ENCODE measurements at places on chromosomes 3 and 15. TPM values are rescaled to one million over a fixed set of nuclear protein-coding genes. Genes with fewer than 3 reads are reported as not detected.
A peak's percentile ranks its signal among the peaks of the same experiment; 100 is the strongest.

DNA sequence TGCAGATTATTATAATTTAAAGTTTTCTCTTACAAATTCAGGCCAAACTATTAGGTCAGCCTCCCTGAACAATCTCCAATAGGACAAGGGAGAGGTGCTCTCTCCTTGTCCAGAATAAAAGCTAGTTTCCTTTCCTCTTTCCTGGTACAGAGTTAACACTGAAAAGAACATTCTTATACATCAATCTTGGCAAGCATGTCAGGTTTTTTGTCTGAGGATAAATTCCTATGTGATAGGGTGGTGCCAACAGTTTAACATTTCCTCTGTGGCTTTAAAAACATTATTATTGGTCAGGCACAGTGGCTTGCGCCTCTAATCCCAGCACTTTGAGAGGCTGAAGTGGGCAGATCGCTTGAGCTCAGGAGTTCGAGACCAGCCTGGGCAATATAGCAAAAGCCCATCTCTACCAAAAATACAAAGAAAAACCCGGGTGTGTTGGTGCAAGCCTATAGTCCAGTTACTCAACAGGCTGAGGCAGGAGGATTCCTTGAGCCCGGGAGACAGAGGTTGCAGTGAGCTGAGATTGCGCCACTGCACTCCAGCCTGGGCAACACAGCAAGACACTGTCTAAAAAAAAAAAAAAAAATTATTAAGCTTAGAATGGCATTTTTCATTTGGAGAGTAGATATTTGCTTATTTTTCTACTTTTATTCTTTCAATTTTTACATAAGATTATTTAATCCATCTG lies 13.7 kb upstream of the ULK4 start:
- DNase-seq: no peak

DNA sequence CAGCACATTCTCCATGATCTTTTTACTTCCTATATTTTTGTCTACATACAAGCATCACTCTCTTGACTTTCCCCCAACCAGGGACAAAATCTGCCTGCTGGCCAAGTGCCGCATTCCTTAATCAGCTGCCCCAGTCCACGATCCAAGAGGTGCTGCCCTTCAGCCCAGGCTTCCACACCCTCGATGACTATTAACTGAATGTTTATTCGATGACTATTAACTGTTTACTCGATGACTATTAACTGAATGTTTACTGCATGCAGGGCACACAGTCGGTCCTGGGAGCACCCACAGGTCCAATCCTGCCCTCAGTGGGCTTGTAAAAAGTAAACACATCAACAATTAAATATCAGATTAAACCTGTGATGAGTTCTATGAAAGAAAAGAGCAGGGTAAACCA lies 256.9 kb downstream of the ARRDC4 start:
- DNase-seq: no peak

RYR3 gene
- total RNA-seq: 18.5 TPM

GRCh38 chr15:73944161-73945129 lies 18.2 kb downstream of the LOXL1 start:
- no peak for DNase-seq

GRCh38 chr15:83892498-83892897 lies 238.6 kb downstream of the ADAMTSL3 start:
- no peak for DNase-seq

DNA sequence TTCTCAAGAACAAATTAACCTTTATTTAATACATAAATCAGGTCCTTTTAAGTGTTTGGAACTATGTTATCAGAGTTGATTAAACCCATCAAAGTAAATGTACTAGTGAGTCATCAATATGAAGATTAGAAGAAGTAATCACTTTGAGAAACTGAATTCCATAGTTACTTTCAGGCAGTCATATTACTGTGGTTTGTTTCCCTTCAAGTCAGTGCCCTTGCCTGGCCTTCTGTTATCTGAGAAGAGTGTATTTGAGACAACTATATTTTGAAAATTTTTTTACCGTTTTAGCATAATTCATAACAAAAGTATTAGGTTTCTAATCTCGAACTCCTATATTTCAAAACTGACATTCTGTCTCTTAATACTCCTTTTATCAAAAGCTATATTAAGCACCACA lies 73.6 kb downstream of the GMPS start:
- DNase-seq: no peak

- no peak for DNase-seq
Measured at GRCh38 chr15:45521596-45522327, 793 bp downstream of the SLC30A4 start.

STRIT1 gene
- total RNA-seq: not detected

GRCh38 chr3:25468866-25469319 lies 40.8 kb downstream of the RARB start:
- DNase-seq: peak; percentile 77

- DNase-seq: no peak
Measured at GRCh38 chr3:128992926-128993460, 883 bp downstream of the CFAP92 start.

DNA sequence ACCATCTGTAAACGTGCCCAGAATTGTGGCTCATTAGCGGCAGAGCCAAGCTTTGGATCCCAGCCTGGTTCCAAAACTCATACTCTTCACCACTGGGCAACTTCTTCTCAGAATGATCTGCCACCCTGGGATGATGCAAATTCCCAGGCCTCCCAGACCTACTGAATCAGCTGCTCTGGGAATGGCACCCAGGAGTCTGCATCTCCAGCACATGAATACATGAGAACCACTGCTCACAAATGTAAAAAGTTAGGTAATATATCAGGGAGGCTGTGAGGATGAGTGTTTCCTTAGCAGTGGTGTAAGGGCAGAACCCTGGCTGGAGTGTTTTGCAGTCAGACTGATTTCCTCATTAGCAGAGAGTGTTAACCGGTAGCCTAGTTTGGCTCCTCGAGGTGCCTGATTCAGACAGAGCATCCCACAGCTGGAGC lies 94.2 kb downstream of the LIPC start:
- no peak for DNase-seq

- DNase-seq: no peak
Measured at GRCh38 chr3:42118762-42119361, 27.7 kb downstream of the TRAK1 start.

DNA sequence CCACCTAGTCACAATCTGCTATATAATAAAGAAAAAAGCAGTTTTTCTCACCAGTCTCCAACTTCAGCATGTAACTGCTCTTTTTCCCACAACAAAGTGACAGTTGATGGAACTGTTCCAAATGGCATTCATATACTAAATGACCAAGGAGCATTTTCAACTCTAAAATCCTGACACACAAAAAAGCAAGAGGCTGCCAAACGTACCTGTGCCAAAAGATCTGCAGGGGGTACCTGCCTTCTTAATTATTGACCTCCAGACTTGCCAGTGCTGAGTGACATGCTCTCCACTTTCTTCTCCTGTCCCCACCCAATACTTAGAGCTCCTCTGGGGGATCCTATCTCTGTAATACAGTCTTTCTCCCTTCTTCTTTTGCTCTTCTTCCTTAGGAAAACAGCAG lies 18.0 kb downstream of the ZBED2 start:
- no peak for DNase-seq

GRCh38 chr3:141849056-141849815 lies 27.2 kb upstream of the ATP1B3 start:
- DNase-seq: no peak

RAD54L2 gene
- 30.3 TPM for total RNA-seq

DNA sequence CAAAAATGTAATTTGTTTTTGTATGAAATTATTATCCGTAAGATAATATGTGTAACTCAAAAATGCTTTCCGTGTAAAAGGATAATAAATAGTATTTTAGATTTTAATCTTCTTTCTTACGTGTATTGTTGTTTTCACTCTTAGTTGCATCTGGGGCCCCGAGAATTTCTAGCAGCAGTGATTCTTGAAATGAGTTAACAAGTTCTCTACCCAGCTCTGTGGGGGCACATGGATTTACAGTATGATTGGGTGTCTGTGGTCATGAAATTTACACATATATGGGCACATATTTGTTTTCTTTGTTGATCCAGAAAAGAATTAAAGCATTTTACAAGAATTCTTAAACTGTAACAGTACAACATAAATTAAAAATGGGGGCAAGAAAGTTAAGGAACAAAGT lies 145.9 kb upstream of the LRRFIP2 start:
- no peak for DNase-seq

- no peak for DNase-seq
Measured at GRCh38 chr3:168168743-168169142, 73.0 kb upstream of the GOLIM4 start.

GRCh38 chr15:40441565-40442531 lies 1.1 kb downstream of the BAHD1 start:
- DNase-seq: peak; percentile 67

DNA sequence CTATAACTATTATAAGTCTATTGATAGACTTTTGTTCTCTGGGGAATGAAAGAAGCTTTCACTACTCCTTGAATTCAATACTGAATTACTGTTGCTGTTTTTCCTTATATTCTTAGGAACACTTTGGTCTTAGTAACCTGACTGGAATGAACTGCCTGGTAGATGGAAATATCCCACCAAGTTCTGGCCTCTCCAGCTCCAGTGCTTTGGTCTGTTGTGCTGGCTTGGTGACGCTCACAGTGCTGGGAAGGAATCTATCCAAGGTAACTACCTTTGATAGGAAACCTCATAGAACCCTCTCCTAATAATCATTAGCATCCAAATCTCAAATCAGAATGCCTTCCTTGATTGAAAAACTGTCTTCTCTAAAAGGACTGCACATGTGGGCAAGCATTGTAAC lies 69.1 kb downstream of the GALK2 start:
- no peak for DNase-seq

TM4SF1 gene
- total RNA-seq: 149 TPM

GRCh38 chr3:193662757-193663322 lies 69.8 kb downstream of the OPA1 start:
- DNase-seq: no peak

GRCh38 chr3:32502946-32503286 lies 264 bp upstream of the CMTM6 start:
- no peak for DNase-seq

HYAL1 gene
- 19.4 TPM for total RNA-seq

DNA sequence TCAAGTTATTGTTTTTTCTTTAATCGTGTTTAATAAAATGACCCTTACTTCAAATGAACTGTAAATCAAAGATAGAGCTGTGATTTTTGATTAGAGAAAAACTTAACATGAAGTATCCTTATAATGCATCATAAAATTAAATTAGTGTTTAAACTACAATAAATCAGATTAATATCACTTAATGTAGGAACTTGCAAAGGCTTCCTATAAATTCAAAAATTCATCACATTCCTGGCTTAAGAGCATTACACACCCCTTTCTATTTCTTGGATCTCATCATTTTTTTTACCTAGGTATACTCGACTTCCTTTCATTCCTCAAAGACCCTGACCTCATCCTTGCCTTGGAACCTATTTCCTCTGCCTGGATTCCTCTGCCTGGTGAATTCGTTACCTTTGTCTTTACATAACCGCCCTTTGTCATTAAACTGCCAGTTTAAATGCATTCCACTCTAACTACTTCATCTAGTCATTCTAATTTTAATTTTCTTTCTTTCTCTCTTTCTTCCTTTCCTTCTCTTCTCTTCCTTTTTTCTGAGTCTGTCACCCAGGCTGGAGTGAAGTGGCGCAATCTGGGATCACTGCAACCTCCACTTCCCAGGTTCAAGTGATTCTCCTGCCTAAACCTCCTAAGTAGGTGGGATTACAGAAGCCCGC lies 1244.5 kb downstream of the OTOL1 start:
- DNase-seq: no peak

CIB2 gene
- total RNA-seq: 5.4 TPM

DNA sequence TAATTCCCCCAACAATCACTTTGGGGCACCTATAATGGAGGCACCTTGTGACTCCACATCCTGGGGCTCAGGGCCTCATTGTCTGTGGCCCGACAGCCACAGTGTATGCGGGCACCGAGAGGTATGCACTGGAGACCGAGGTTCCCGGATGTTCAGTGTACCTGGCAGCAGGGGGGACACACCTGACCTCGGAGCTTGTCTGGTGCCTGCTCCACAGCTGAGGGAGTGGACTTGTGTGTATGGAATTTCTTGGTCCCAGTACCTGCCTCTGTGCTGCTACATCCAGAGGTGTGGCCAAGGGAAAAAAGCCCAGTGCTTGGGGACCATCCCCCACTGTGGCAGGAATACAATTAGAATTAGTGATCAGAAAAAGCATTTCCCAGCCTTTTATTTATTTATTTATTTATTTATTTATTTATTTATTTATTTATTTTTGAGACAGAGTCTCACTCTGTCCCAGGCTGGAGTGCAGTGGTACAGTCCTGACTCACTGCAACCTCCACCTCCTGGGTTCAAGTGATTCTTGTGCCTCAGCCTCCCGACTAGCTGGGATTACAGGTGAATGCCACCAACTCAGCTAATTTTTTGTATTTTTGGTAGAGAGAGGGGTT lies 8.8 kb upstream of the AEN start:
- no peak for DNase-seq

NR1D2 gene
- 71.5 TPM for total RNA-seq

GRCh38 chr3:141529717-141530414 lies 43.0 kb downstream of the RASA2 start:
- no peak for DNase-seq

CNBP gene
- 321 TPM for total RNA-seq

GOLGB1 gene
- 73.4 TPM for total RNA-seq

DNA sequence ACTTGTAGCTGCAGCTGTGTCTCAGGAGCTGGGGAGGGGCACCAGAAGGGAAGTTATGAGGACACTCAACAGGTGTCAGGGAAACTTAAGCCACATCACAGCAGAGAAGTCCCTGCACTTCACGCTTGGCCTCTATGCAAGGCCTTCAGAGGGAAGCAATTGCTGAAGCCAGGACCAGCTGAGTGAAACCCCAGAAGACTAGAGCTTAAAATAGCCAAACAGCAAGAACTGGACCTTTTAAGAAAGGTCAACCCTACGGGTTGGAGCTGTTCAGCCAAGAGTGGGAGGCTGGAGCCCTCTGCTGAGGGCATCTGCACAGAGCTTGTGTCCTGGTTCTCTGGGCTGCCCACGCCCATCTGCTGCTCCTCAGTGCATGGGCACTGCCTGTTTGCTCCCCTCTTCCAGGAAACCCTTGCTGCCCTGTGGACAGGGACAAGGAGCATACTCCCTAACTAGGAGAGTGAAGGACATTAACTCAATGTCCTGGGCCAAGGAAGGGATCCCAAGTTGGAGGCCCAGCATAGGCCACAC lies 3.9 kb upstream of the GRAMD2A start:
- DNase-seq: no peak

MYEF2 gene
- total RNA-seq: 49.8 TPM

GRCh38 chr15:40470423-40471104 lies at the start of gene CHST14:
Gene CHST14 (plus strand): TSS chr15:40470984. CDS start chr15:40471214, 230 bp downstream.
- no peak for DNase-seq

GRCh38 chr3:129534428-129535027 lies 6.1 kb downstream of the RHO start:
- DNase-seq: no peak

GRCh38 chr3:121748680-121749275 lies 763 bp downstream of the GOLGB1 start:
- DNase-seq: no peak

FOXB1 gene
- total RNA-seq: not detected

CCR3 gene
- not detected for total RNA-seq

ARPIN gene
- 30.1 TPM for total RNA-seq

CACNA1D gene
- total RNA-seq: 13.0 TPM

CYP19A1 gene
- total RNA-seq: 24.0 TPM

DNA sequence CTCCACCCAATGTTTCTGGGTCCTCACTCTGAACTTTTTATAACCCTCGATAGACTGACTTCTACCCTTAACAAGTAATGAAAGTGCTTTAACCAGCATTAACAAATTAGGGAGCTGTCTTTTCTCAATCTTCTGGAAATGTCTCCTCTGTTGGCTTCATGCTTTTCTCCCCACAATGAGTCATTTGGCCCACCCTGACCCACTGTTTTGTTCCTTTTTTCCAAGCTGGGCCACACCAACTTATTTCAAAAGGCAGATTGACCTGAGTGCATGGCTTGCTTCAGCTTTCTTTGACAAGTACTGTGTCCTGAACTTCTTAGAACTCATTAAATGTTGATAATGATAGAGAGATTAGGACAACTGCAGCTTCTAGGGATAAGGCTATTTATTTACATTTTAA lies 199.6 kb upstream of the SEMA6D start:
- DNase-seq: no peak

Measured in sciatic nerve (tissue), 2 donors.